Lung microvascular endothelial cell (primary cell): ENCODE measurements at places on chromosomes 2 and 18. TPM values are rescaled to one million over a fixed set of nuclear protein-coding genes. Genes with fewer than 3 reads are reported as not detected.
A peak's percentile ranks its signal among the peaks of the same experiment; 100 is the strongest.

DNA sequence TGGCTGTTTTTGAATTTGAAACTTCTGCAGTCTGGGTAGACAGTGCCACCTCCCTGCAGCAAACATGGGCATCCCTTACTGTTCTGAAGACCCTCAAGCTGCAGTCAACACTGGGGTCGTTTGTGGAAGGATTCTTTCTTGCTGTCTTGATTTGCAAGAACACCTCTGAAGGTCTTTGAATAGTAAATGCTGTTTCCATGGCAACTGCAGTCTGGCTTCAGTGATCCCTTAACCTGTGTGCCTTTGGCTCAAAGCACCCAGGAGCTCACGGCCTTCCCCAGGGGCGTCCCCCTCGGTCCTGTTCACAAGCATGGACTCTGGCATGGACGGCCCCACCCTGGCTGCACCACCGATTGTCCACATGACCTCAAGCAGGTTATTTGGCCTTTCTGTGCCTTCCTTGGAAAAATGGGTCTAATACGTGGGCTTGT, 38.3 kb downstream of the LRRFIP1 start:
- no peak for DNase-seq

DNA sequence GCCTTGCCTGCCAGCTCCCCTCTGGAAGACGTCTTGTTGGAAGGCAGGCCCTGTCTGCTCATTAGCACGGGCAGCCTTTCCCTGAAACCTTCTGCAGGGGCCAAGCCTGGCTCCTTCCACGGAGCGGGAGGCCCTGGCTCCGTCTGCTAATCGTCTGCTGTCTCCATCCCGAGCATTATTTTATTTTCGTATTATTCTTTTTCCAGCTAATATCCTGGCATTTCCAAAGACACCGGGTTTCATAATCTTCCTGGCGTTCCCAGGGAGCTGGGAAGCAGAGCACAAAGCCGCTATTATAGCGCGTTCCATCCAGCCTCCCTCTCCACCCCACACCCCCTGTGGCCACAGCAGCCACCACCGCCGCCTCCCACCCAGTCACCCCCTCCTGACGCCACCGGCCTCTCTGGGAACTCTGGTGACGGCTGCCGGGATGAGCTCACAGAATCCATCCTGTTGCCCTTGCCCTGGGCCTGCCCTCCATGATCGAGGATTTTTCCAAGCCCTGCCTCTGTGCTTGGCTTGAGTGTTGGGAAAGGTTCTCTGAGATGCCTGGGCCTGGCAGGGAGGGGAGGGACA, 125.5 kb downstream of the DYSF start:
- no peak for DNase-seq

Gene MAP3K19
- total RNA-seq = not detected in 2 replicates

Gene RNF144A
- total RNA-seq = 8.5 and 11.3 TPM in 2 replicates

- DNase-seq = no peak
Measured at GRCh38 chr2:193523662-193524061, 1328.9 kb upstream of the TMEFF2 start.

DNA sequence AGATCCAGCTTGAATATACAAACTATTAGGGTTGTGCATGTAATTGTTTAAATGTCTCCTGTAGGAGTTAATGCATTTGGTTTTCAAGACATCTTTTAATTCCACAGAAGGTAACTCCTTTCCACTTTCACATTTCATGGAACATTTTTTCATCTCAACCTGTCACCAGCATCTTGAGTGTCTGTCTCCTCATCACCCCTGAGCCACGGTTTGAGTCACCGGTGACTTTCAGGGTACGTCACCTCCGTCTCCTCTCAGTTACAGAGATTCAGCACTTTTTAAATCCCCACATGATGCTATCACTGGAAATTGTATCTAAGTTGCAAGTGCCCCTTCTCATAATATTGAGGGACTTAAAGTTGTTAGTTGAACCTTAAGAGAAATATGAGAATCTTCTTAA, 25.3 kb downstream of the GPR55 start:
- DNase-seq = no peak

GRCh38 chr2:43129676-43130547, 96.5 kb downstream of the ZFP36L2 start:
- peak; percentile 34 for DNase-seq

- no peak for DNase-seq
Measured at GRCh38 chr2:140091926-140092325, 1311.7 kb upstream of the NXPH2 start.

Gene GIGYF2
- total RNA-seq = 29.9 and 48.0 TPM in 2 replicates

Gene TFPI
- 814 and 1,922 TPM in 2 replicates for total RNA-seq

DNA sequence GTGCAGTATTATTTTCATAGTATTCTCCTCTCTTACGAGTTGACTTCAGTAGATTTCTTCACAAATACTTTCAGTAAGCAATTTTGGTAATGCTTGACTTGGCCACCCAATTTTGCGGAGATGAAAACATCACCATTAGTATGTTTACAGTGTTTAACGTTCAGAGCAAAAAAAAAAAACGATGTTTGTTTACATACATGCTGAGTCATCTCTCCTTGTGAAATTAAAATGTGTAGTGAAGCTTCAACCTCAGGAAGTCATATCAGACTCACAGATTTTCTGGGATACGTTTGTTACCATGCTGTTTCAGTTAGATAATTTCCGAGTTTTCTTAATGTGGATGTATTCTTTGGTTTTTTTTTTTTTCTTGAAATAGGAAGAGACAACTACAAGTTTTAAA, 100.1 kb downstream of the CTNNA2 start:
- no peak for DNase-seq

DNA sequence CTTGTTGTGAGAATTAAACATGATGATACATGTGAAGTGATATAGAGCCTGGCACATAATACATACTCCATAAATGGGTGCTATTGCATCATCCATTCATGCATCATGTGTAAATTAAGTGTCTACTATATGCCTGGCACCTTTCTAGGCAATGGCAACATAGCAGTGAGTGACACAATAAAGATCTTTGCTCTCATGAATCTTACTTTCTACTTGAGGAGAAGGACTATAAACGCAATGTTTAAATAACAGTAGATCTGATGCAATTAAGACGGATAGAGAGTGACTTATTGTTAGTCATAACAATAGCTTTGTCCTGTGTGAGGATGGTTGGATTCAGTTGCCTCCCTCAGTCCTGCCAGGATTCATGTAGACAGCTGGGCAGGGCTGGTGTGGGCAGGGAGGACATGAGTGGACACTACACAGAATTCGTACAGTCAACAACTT, 88.4 kb upstream of the NPAS2 start:
- no peak for DNase-seq

Gene FHOD3
- total RNA-seq = under 0.01 and 0.44 TPM in 2 replicates

DNA sequence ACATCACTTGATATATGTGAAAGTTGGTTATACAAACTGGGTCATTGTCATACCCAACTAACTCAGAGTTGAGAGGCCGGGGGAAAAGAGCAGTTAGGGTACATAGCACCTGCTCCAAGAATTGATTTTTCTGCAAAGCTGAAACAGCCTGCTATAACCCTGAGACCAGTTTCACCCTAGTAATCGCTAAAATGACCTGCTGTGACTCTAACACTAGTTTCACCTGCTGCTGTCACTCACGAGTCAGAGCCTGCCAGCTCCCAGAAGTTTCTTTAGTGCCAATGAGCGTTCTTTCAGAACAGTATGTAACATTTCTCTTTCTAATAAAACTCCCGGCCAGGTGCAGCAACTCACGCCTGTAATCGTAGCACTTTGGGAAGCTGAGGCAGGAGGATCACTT, 28.0 kb downstream of the SRSF7 start:
- DNase-seq = no peak

Gene STAM2
- 12.4 and 17.7 TPM in 2 replicates for total RNA-seq

GRCh38 chr2:118495290-118495689, 352.2 kb downstream of the EN1 start:
- DNase-seq = no peak

Gene STARD6
- 0.20 TPM in 1 of 2 replicates, not detected in the other for total RNA-seq

DNA sequence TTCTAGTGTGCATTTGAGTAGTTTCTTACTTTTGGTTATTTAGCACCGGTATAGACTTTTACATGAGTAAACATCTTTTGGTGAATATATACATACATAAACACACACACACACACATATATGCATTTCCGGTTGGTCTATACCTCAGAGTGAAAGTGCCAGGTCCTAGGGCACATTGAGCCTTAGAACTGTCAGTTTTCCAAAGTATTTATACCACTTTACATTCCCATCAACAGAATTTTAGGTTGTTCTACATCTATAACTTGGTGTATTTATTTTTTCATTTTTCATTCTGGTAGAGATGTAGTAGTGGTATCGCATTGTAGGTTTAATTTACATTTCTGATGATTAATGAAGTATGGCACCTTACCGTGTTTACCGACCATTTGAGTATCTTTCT, 22.6 kb downstream of the MMADHC start:
- DNase-seq = no peak

- DNase-seq = peak; percentile 96
Measured at GRCh38 chr2:224145751-224146355, 106.8 kb upstream of the SERPINE2 start.

- DNase-seq = no peak
Measured at GRCh38 chr2:124778076-124778475, 753.0 kb downstream of the CNTNAP5 start.

GRCh38 chr18:23867006-23867405, 147.5 kb upstream of the TTC39C start:
- no peak for DNase-seq

Gene COL4A4
- total RNA-seq = under 0.01 TPM in 1 of 2 replicates, not detected in the other

- peak; percentile 72 for DNase-seq
Measured at GRCh38 chr2:216371721-216372702, at the start of gene MARCHF4. Gene MARCHF4 (minus strand): TSS chr2:216372483. CDS start chr2:216370260, 2,223 bp downstream.

GRCh38 chr2:85875350-85876050, 13.3 kb downstream of the ST3GAL5 start:
- no peak for DNase-seq

- no peak for DNase-seq
Measured at GRCh38 chr2:205556357-205556756, 125.9 kb upstream of the NRP2 start.

DNA sequence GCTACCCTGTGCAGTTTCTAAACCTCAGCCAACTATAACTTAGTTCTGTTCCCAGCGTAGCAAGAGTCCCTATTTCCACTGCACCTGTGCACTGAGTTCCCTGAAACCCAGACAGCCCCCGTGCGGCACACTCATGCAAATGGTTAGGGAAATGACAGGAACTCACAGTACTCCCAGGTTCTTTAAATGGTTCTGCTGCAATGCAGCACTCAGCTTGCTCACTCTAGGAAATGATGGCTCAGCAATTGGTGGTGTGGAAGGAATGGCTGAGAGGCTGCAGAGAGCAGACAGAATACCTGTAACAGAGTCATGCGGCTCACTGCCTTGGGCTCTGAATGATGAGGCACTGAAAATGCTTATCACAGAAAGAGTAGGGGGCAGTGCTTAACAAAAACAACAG, 143.0 kb downstream of the RAD51AP2 start:
- DNase-seq = no peak

Gene ASB18
- not detected in 2 replicates for total RNA-seq

Gene CYP27C1
- total RNA-seq = not detected in 2 replicates

- DNase-seq = no peak
Measured at GRCh38 chr2:113847144-113847543, 42.7 kb upstream of the ACTR3 start.

- DNase-seq = no peak
Measured at GRCh38 chr2:238290715-238291549, 2.5 kb upstream of the PER2 start.

Gene ST6GAL2
- total RNA-seq = under 0.01 and 0.87 TPM in 2 replicates

GRCh38 chr18:59821983-59822382, 77.8 kb upstream of the PMAIP1 start:
- no peak for DNase-seq

Gene BCL2L11
- 8.7 and 29.0 TPM in 2 replicates for total RNA-seq

- no peak for DNase-seq
Measured at GRCh38 chr2:137729305-137729704, 235.0 kb upstream of the HNMT start.

GRCh38 chr2:73013936-73014335, 57.6 kb downstream of the SFXN5 start:
- peak; percentile 89 for DNase-seq

Gene FOSL2
- 19.0 and 54.8 TPM in 2 replicates for total RNA-seq
